ENCODE measurements at places on chromosomes 2 and 18.

- DNase-seq = peak; percentile 75
Measured at GRCh38 chr18:23353459-23353858, 99.6 kb upstream of the RIOK3 start.

GRCh38 chr2:111930875-111931274 lies 32.5 kb downstream of the MERTK start:
- DNase-seq = peak; percentile 6

GRCh38 chr2:187774551-187775071 lies 220.4 kb upstream of the TFPI start:
- no peak for DNase-seq

DNA sequence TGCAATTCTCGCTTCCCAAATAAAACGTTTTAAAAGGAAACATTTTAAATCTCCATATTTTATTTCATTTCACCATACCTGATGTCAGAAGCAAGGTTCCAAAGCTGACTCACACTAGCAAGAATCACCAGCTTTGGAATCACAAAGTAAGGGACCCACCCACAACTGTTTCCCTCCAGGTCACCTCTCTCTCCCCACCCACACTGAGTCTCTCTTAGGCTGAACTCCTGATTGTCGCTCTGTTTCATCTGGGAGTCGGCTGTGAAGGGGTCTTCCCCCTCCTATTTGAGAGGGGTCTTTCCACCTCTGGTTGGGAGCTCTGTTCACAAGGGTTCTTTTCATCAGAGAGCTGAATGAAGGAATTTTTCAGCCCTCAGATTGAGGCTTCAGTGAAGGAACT lies 128.1 kb downstream of the L3MBTL4 start:
- no peak for DNase-seq

- DNase-seq = no peak
Measured at GRCh38 chr2:203748331-203749126, 42.1 kb downstream of the CD28 start.

- DNase-seq = no peak
Measured at GRCh38 chr2:118095610-118096009, 7.3 kb downstream of the INSIG2 start.

DNA sequence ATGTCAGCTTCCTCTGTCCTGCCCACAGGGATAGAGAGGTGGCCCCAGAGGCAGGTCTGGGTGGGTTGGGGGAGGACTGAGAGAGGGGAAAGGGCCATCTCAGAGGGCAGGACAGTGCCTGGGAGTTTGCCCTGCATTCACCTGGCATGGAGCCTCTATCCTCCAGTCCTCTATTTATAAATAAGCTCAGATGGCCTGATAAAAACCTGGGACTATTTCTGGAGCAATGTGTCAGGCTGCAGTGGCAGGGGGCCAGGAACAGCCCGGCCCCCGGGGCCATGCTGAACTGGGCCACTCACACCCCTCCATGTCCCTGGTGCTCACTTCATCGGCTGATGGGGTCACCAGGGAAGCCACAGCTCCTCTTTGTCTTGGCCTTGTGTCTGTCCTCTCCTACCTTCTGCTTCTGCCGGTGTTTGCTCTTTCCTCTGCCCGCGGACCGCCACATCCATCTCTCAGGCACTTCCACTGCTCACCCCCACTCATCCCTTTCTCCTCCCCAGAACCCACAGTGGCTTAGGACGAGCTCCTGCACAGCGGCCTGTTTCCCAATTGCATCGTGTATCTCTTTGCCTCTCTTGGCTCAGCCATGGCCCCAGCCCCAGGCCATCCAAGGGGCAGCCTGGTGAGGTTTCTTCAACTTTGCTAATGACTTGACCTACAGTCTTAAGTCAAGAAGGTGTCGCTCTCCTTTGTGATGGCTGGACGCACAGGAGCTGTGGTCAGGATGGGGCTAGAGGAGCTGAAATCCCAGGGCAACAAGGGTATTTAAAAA lies 38.8 kb downstream of the SCTR start:
- no peak for DNase-seq

DNA sequence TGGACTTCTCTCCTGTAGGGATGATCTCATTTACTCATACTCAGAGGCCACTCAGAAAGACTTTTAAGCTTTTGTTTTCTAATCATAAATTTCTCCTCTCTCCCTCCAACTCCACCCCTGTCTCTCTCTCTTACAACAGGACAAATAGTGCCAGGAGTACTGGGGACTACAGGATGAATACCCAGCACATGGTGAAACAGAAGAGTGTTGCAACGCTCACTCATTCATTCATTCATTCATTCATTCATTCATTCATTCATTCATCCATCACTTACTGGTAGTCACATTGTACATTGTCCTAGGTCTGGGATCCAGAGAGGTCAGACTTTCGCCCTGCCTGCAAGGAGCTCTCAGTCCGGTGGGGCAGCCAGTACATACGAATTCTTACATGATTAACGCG lies 97.6 kb downstream of the KLHL29 start:
- no peak for DNase-seq

DNA sequence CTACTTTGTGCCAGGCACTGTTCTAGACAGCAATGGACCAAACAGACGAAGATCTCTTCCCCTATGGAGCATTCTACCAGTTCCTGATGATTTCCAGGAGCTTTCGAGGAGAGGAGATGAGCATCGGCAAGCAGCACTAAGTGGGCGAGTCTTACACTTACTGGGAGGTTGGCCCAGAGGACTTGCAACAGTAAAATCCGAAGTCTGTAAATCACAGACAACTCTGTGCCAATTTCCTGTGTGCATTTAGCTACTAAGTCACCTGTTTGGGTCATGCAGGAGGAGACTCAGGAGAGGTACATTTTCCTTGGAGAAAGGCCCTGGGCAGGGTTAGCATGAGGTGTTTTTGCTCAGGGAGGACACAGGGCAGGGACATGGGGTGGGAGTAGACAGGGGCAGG lies 58.9 kb downstream of the TRPM8 start:
- DNase-seq = no peak

DNA sequence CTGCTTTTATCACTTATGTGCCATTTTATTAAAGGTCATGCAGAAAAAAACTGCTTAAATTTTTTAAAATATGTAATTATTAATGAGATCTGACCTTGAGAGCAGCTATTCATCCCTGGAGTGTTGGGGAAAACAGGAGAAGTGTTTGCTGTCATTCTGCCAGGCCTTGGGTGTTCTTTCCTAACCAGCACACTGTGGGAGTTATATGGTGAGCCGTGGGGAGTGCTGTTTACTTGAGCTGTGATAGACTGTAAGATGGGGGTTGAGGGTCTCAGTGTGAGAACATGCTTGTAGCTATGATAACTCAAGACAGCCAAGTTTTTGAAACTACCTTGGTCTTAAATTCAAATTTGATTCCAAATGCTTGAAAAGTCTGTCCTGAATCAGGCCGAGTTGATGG lies 101.3 kb upstream of the ARHGAP28 start:
- DNase-seq = no peak

DNA sequence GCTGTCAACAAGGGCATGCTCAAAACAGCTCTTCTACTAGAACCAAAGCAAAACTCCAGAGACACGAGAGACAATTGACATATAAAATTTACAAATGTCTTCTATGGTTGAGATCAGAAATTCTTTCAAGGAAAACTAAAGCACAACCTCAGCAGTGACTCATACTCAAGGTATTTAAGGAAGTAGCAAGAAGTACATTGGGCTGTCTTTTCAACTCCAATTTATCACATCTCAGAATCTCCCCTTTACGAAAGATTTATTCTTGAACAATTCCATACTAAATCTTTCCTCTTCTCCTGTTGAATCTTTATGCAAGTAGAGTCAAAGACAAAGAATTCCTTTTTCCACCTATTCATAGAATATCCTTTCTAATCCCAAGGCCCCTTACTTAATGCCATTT lies 324.0 kb downstream of the IRS1 start:
- DNase-seq = peak; percentile 69

DNA sequence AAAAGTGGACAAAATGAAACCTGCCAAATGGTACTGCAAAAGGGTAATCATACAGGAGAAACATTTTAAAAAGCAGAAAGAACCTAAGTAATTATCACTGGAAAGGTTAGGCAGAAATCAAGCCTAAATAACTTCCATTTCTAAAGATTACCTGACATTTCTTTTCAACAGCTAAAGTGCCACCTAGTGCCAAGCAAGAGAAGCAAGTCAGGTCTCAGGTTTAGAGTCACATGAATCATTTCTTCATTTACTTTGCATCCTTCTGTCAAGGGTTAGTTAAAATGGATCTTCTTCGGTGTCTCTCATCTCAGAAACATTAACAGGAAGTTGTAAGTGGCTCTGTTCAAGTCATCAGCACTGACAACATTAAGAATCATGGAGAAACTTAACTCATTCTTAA lies 90.3 kb downstream of the AKAIN1 start:
- no peak for DNase-seq

DNA sequence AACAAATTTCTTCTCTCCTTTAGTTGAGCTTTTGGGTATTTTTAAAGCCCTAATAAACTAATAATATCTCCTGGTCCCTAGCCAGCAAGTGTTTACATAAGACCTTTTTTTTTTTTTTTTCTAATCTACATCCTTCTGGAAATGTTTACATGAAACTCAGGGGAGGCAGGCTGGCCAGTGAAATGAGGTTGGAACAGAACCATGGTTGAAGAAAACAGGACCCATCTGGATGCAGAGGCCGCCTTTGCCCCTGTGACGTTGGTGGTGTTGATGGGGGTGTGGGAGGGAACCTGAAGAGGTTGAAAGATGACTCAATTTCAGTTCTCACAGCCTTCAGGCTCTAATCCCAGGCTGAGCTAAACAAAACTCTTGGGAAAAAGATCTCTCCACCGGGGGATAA lies 118.5 kb downstream of the NRP2 start:
- no peak for DNase-seq

DNA sequence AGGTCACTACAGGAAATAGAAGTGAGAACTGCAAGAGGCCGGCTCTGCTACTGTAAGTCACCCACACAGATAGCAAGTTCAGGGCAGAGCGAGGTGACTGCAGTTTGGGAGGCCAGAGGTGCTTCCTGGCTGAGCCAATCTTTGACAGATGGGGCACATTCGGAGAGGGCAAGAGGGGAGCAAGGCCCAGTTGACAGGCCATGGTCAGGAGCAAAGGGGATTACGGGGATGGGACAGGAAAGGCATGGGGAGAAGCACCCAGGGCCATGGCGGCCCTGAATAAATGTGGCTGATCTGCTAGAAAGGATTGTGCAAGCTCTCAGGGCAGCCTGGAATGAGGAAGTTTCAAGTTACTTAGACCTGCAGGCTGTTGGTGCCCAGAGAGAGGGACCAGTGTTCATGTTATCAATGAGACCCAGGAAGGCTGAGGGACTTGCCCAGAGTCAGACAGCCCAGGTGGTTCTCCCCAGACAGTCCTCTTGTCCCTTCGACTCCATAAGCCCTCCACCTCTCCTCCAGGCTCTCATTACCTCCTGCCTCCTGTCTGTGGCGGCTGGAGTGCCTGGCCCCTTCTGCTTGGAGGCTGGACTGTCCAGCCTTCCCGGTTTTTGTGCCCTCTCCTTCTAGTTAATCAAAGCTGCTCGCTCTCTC lies 123.3 kb downstream of the CTIF start:
- DNase-seq = no peak

DNA sequence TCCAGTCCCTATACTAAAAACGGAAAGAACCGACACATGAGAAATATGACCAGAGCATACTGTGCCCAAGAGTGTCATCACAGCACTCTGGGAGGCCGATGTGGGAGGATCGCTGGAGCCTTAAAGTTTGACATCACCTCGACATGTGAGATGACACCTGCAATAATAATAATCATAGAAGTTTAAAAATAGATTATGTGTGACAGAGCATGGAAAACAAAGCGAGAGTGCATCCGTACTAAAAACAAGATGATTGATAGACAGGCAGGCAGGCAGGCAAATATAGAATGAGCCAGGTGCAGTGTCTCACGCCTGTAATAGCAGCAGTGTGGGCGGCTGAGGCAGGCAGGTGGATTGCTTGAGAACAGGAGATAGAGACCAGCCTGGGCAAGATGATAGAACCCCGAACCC lies 114.8 kb upstream of the ANKRD30BL start:
- DNase-seq = no peak

DNA sequence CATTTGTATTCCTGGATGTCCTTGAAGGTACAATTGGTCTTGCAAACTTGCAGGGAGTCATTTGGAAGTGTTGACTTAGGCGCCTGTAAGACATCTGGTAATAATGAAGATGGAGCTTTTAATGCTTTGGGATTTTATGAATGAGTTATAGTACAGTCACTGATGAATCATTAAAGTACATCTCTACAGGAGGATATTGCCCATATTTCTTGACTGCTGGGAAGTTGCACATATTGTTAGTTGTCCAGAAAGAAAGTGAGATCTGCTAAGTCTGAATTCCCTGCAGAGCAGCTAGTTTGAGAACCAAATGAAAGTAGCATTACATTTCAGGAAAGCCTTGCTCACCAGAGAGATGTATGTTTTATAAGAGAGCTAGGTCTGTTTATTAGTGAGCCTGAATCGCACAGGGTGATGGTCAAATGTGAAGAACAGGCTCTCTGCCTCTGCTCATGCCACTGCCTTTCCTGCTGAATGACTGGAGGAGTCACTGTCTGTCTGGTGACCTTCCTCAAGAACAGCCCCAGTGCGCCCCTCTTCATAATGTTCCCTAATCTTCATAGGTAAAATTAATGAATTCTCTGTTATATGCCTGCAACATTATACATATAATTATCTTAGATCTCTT lies 138.9 kb upstream of the KLHL14 start:
- no peak for DNase-seq

DNA sequence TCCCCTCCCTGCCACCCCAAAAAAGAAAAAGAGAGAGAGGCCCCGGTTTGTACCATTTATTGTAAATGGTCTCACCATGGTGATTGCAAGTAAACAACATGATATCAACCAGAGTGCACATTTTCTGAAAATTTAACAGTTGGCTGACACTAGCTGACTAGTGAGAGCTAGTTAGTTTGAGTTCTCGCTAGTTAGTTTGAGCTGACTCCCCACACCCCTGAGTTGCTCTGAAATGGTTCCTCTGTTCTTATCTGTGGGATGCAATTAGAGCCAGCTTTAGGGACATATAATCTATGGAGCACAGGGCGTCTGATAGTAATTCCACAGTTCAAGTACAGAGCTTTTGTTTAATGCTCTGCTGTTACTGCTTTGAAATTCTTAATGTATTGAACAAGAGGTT lies 13.1 kb downstream of the CASP10 start:
- DNase-seq = no peak

DNA sequence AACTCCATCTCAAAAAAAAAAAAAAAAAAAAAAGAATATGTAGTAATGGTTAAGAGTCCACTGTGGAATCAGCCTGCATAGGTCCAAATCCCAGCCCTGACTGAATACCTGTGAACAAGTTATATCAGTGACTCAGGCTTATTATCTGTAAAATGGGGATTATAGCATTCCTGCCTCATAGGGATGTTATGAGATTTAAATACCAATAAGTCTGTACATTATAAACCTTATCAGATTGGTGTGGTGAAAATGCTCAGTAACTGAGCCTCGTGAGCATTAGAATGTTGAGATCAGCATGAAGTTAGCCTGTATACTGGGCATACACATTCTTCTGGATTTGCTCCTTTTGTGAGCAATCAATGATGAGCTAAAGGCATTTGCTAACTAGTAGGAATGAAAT lies 3.0 kb upstream of the AMMECR1L start:
- no peak for DNase-seq

All from retinal pigment epithelial cell (primary cell).